T-cell (primary cell): ENCODE measurements at places on chromosomes 5 and 9. TPM values are rescaled to one million over a fixed set of nuclear protein-coding genes. Genes with fewer than 3 reads are reported as not detected.

Gene DNAH5
- total RNA-seq, result not detected

Gene FER
- 19.6 TPM for total RNA-seq

Gene UGCG
- total RNA-seq, result 24.1 TPM

Gene ACTBL2
- not detected for total RNA-seq

Gene SV2C
- total RNA-seq, result 0.03 TPM

Gene KIF20A
- total RNA-seq, result 0.56 TPM

Gene LCN12
- 2.2 TPM for total RNA-seq

Gene TAF11L10
- total RNA-seq, result not detected
